Stimulated activated CD8-positive, alpha-beta memory T cell treated with anti-CD3 and anti-CD28 coated beads, Interleukin-4, amount 100 ng/mL, for 4 hours (primary cell): ENCODE measurements at places on chromosomes 1 and 21.

DNA sequence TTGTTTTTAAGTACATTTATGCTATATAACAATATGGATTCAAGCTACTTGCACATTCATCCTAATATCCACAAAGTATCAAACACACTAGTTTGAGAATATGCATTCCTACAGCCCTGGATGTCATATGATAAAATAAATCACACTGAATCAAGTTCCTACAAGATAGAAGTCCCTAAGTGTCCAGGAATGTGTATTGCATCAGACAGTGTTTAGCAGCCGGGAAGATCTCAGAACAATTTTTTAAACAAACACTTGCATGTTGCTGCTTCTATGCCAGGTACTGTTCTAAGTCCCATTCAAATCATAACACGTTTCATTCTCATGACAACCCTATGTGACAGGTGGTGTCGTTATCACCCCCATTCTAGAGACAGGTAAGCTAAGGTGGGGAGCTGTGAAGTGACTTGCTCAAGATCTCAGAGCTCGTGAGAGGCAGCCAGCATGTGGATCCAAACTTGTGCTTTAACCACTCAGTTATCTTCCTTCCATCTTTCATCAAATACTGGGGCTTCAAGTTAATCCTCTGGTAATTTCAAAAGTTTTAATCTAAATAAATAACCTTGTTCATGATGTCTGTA, 68.3 kb upstream of the KIF26B start:
- no peak for DNase-seq

- DNase-seq = no peak
These were observed 410.7 kb downstream of the SIPA1L2 start for GRCh38 chr1:232218955-232219865.

DNA sequence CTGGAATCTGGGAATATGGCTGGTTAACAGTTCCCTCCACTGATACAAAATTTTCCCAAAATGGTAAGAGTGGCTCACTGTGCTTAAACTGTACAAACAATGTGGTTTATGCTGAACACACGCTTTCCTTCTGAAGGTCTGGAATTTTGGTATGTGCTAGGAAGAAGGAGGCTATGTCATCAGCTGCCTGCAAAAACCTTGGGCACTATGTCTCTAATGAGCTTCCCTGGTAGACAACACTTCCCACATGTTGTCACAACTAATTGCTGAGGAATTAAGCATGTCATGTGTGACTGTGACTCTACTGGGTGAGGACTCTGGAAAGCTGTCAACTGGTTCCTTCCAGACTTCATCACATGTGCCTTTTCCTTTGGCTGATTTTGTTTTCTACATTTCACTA, 29.2 kb downstream of the IPP start:
- DNase-seq = no peak

DNA sequence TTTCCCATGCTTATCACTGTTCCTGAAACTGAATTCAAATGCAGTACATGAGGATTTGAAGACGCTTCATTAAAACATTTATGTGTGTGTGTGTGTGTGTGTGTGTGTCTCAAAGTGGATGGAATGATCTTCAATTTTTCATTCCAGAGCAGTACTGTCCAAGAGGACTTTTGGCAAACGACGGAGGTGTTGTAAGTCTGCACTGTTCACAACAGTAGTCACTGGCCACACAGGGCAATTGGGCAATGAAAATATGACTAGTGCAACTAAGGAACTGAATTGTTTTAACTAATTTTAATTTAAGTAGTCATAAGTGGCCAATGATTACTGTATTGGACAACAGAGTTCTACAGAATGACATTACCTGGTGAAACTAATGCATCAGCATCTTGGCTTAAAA, 5.0 kb downstream of the TAF5L start:
- DNase-seq = no peak

GRCh38 chr1:117653732-117654492, 48.1 kb downstream of the TENT5C start:
- DNase-seq = no peak

- DNase-seq = no peak
These were observed 14.9 kb upstream of the VAV3 start for GRCh38 chr1:107979926-107980325.

DNA sequence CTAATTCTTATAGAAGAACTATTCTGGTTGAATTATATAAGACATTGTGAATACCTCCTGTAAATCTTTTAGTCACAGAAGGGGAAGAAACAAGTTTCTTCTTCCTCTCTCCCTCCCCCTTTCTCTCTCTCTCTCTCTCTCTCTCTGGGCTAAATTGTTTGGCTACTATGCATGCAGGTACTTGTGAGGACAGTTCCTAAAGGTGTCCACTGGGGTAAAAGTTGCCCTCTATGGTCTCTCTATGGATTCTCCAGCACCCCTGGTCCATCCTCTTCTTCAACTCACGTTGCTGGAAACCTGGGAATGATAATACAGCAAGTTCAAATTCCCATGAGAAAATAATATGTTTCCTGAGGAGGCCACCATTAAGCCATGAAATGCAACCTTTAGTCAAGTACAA, 5.8 kb downstream of the OR6K3 start:
- DNase-seq = no peak

DNA sequence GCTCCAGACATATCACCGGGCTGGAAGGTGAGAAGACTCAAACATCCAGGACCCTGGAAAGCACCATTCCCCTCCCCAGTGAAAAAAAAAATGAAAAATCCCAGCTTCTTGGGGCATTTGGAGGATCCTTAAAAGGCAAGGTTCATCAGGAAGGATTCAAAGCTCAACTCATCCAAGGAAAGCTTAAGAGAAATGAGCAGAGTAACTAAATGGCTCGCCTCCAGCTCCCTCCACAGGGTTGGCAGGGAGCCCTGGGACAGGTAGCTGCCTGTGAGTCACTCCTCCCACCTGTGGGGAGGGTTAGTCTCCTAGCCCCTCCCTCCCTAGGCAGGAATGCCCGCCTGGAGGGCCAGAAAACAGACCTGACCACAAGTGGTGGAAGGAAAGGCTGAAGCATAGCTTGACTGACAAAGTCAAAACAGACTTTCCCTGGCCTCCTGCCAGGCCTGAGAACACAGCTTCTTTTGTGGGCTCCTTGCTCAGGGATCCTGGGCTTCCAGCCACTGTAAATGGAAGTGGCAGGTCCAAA, 712 bp upstream of the LAMB3 start:
- no peak for DNase-seq

- DNase-seq = peak; percentile 12
These were observed 23.2 kb upstream of the ZNF648 start for GRCh38 chr1:182084487-182085316.

DNA sequence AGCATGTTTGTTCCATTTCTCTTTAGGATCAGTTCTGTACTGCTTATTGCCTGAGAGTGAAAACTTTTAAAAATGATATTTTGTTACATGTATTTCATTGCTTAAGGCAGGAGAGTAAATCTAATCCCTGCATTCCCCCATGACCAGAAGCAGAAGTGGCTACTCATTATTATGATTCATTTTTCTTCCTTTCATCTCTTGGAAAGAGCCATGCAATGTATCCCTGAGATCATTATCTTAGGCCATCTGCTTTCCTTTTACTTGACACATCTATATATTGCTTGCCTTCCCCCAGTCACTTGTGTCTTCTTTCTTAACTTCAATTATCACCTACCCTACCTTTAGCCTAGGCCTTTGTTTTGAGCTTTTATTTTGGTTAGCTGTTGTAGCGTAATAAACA, 430.4 kb upstream of the CHRM3 start:
- no peak for DNase-seq

DNA sequence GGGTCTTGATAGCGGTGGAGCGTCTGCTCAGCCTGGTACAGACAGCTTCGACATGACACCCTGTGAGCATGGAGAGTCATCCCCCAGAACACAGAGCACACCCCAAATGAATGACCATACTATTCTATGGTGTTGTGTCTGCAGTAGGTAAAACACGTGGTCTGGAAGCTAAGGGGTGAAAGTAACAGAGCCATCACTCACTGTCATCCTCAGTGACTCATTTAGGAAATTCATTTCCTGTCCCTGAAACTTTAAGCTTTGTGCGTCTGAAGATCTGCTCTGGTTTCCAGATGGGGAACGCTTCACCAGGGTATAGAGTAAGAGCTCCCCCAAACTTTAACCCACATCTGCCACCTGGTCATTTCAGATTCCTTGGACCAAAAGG, 94.8 kb upstream of the DISP3 start:
- no peak for DNase-seq

DNA sequence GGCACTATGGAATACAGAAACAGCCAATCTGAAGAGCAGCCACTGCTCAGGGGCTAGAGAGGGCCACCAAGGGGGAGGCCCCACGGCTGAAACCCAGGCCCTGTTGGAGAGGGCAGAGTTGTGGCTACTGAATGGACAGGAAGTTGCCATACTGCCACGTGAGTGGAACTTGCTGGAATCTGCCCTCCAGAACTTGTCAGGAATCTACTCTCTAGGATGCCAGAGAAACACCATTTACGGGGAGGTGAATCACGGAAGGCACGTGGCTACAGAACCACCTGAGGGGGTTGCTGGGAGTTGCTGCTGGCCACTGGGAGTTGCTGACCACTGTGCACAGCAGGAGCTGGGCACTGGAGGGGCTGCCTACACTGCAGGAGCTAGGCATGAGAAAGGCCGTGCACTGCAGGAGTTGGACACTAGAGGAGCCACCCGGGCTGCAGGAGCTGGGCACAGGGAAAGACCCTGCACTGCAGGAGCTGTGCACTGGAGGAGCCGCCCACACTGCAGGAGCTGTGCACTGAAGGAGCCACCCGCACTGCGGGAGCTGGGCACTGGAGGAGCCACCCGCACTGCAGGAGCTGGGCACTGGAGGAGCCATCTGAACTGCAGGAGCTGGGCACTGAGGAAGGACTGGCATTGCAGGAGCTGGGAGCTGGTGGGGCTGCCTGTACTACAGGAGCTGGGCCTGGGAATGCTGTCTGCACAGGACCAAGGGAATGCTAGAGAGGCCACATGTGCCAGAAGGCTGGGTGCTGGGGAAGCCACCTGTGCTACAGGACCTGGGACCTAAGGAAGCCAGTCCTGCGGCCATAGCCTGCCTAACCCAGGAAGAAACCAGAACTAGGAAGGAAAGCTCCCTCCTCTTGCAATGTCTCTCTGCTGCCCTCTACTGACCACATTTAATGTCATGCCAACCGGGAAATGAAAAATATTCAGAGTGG, 343.4 kb downstream of the MATN1 start:
- peak; percentile 12 for DNase-seq

DNA sequence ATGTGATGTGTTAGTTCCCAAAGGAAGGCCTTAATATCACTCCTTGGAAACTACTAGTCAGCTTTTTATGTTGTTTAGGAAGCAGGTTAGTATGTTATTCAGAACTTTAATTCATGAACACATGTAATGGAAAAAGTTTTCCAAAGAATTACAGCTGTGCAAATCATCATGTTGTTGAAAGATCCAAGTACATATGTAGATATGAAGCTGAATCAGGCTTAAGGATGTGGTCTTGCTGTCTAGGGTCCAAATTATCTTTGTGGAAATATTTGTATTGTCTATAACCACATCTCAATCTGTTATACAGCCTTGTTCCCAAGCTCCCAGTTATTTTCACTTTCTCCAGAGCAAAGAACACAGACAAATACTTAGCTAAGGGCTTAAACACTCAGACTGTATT, 231.6 kb downstream of the TPR start:
- DNase-seq = no peak

DNA sequence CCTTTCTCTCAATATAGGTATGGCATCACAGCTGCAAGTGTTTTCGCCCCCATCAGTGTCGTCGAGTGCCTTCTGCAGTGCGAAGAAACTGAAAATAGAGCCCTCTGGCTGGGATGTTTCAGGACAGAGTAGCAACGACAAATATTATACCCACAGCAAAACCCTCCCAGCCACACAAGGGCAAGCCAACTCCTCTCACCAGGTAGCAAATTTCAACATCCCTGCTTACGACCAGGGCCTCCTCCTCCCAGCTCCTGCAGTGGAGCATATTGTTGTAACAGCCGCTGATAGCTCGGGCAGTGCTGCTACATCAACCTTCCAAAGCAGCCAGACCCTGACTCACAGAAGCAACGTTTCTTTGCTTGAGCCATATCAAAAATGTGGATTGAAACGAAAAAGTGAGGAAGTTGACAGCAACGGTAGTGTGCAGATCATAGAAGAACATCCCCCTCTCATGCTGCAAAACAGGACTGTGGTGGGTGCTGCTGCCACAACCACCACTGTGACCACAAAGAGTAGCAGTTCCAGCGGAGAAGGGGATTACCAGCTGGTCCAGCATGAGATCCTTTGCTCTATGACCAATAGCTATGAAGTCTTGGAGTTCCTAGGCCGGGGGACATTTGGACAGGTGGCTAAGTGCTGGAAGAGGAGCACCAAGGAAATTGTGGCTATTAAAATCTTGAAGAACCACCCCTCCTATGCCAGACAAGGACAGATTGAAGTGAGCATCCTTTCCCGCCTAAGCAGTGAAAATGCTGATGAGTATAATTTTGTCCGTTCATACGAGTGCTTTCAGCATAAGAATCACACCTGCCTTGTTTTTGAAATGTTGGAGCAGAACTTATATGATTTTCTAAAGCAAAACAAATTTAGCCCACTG, 11.5 kb downstream of the HIPK1 start:
- peak; percentile 14 for DNase-seq

DNA sequence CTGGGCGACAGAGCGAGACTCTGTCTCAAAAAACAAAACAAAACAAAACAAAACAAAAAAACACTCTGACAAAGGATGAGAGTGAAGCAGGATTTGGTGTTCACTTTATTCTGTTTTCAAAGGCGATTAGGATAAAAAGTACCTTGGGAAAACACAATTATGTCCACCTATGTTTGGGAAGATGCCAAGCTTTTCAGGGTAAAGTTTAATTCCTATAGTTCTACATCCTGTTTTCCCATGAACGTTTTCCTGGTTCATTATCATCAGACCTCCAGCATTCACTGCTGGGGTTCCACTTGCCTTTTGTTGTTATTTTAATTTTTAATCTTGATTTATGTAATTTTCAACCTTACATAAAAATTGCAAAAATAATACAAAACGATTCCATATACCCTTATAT, 4.9 kb upstream of the NID1 start:
- DNase-seq = no peak

DNA sequence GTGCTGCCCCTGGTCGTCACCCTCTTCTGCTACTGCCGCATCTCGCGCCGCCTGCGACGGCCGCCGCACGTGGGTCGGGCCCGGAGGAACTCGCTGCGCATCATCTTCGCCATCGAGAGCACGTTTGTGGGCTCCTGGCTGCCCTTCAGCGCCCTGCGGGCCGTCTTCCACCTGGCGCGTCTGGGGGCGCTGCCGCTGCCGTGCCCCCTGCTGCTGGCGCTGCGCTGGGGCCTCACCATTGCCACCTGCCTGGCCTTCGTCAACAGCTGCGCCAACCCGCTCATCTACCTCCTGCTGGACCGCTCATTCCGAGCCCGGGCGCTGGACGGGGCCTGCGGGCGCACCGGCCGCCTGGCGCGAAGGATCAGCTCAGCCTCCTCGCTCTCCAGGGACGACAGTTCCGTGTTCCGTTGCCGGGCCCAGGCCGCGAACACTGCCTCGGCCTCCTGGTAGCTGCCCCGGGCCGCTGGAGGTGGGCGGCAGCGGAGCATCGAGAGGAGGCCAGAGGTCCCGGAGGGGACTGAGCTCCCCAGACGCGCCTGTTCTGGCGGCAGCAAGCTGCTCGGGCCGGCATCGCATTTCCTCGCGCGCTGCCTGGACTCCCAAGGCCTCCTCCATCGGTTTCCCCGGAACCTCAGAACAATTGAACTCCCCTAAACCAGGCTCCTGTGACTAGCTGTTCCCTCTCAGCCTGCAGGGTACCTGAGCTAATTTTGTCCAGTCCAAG, 1.1 kb downstream of the GPR25 start:
- no peak for DNase-seq

GRCh38 chr1:97593192-97593591, 327.6 kb downstream of the DPYD start:
- DNase-seq = no peak
